Skin of body (tissue), 3 donors: ENCODE measurements at places on chromosomes 3 and 15. TPM values are rescaled to one million over a fixed set of nuclear protein-coding genes. Genes with fewer than 3 reads are reported as not detected.

DNA sequence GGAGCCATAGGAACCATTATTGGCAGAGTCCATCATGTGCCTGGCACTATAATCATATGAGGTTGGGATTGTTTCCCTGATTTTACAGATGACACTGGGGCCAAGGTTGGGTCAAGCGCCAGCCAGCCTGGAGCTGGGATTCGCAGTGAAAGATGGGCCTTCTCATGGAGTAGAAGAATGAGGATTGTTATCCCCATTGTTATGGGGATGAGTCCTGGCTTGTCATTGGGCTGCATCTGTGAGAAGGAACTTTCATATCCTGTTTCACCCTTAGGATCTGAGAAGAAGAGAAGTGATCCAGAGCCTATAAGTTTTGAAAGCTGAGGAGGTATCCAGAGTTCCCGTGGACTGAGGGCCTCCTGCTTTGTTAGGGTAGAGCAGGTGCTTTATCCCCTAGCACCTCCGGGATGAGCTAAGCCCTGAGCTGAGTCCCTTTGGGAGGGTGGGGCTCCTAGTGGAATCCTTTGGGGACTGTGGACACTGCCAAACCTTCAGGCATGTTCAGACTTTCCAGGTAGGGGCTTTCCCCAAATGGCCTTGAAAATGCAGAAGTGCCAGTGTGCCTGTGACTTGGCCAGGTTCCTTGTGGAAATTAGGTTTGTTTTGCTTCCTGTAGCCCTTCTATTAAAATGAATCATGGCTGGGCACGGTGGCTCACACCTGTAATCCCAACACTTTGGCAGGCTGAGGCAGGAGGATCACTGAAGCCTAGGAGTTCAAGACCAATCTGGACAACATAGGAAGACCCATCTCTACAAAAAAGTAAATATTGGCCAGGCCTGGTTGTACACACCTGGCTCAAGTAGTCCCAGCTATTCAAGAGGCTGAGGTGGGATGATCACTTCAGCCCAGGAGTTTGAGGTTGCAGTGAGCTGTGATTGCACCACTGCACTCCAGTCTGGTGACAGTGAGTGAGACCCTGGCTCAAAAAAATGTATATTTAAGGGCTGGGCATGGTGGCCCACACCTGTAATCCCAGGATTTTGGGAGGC lies 30.2 kb upstream of the BSN start:
- no peak for DNase-seq

The ABTB1 gene
- total RNA-seq, result 11.5 TPM

The KIF15 gene
- total RNA-seq, result 9.5 TPM

DNA sequence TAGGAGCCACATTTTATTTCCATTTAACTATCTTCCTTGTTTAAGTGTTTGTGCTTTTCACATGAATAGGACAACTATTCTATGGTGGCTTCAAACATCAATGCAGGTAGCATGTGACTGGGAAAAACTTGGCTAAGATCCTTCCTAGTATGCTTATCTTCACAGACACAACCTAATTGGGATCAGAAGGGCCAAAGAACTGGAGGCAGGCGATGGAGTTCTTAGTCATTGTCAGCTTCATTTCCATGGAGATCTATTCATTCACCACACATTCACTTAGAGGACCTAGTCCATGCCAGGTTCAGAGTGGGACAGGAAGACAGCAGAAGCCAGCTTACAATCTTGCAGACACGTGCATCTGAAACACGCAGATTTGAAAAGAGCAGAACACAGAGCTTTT lies 277.5 kb upstream of the PPP2R3A start:
- DNase-seq, result no peak

GRCh38 chr3:139979991-139980390 lies 45.0 kb downstream of the CLSTN2 start:
- no peak for DNase-seq

- DNase-seq, result no peak
Measured at GRCh38 chr3:127377801-127378655, 90.2 kb upstream of the PRR20G start.

- no peak for DNase-seq
Measured at GRCh38 chr3:141963301-141963700, 86.9 kb downstream of the ATP1B3 start.

The ZNF197 gene
- 22.1 TPM for total RNA-seq

The SEMA4B gene
- total RNA-seq, result 38.7 TPM

DNA sequence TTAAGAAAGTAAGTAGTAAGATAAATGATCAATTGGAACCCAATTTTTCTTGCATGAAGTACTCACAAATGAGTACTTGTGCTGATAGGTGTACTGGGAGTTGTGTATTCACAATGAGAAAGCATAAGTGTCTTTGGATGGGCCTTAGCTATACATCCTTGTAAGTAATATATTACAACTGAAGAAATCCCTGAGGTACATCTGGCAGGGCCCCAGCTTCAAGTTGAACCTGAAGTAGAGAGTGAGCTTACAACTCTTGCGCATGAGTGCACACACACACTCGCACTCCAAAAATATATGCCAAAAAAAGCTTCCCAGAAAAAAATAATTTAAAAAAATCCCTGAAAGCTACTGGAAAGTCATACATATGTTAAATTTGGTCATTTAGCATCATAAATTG lies 222.5 kb downstream of the ROBO2 start:
- DNase-seq, result no peak

- no peak for DNase-seq
Measured at GRCh38 chr3:11541321-11542303, 102.1 kb downstream of the VGLL4 start.
